ENCODE measurements at places on chromosomes 12 and 14. TPM values are rescaled to one million over a fixed set of nuclear protein-coding genes. Genes with fewer than 3 reads are reported as not detected.

- no peak for ATAC-seq
These were observed 163.5 kb upstream of the NEDD1 start for GRCh38 chr12:96743606-96744005.

DNA sequence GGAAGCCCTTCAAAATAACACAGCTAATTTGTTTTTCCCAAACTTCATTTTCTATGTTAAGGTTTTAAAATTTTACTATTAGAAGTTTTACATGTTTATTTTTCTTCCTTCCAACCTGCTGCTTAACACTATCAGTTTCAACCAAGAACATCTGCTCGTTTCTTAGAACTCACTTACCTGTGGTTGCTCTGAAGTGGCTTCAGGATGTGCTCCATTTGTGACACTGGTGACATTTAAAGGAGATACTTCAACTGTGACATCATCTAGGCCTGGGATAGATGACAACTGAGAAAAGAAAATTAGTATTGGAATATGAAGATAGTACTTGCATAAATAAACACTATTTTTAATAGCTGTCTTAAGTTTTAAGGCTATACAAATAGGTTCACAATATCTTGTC lies 17.9 kb downstream of the WASHC3 start:
- peak; percentile 90 for ATAC-seq

DNA sequence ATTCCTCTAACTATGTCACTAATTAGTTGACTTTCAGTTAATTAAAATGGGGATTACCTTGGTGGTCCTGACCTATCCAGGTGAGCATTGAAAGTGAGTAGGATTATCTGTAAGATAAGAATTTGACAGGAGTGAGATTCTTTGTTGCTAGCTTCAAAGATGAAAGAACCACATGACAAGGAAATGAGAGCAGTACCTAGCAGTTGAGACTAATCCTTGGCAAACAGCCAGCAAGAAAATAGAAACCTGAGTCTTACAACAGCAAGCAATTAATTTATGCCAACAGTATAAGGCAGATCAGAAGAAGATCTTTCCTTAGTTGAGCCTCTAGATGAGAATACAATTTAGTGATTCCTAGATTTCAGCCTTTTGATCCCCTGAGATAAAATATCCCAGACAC lies 1058.4 kb downstream of the LRFN5 start:
- no peak for ATAC-seq

DNA sequence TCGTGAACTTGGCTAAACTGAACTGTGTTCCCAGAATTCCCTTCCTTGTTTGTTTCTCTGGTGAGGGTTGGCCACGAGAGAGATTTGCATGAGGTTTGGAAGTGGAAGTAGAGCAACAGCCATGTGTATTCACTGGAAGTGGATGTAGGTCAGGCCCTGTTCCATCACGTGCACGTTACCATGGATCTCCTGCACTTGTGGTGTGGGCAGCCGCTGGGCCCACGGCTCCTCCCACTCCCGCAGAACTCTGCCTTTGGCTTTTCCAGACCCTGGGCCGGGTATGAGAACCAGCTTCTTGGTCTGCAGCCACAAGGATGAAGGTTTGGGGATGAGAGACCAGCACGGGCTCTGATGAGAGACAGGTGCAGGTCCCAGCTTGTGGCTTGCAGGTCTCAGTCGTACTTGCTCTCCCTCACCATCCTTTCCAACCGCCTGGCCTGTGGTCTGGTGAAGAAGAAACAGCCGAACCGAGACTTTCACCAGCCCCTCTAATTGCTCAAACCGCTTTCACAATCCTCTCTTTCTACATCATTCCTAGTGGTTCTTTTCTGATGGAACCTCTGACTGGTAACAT lies 94.9 kb downstream of the DUSP16 start:
- peak; percentile 63 for ATAC-seq

DNA sequence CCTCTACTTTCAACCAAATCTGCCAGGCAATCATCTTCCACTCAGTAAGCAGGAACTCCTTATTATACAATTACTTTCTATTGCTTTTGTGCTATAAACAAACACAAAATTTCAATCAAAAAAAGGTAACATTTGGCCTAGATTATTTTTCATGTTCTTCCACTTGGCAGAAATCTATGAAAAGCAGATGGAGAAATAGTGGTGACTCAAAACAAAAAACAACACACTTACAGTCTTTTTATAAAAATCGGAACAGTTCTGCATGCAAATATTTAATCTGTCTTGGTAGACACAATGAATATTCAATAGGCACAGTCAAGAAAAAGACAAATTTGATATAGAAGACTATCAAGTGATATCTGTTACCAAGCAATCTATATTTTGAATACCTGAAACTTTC lies 376.8 kb downstream of the RPS29 start:
- no peak for ATAC-seq

DNA sequence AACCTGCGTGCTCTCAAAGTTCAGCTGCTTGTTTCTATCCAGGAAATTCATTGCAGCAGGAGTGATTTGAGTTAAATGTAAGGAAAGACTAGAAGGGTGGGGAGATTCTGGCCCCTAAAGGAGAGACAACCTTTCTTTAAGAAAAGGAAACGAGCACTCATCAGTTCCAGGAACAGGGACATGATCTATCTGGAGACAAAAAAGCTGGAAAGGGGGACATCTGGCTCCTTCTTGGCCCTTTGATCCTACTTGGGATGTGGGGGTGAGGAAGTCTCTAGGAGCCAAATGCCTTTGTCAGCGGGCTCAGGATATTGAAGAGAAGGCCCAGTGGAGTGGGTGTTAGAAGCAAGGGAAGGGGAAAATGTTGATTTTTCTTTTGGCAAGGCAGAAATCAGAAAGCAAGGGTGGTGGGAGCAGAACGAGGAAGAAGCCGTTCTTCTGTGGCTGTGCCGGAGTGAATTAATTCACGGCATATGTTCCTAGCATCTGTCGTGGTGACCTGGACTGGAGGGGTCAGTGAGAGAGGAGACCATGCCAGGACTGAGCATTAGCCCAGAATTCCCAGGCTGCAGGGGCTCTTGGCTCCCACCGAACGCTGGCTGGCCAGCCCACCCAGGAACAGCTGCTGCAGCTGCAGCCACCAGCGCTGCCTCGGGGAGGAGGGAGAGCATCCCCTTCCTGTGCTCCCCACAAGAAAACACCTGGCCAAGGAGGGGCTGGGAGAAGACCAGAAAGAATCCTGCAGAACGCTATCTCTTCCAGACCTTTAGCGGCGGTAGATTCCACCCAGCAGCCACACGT lies 62.8 kb upstream of the GPATCH2L start:
- no peak for ATAC-seq

- ATAC-seq: no peak
These were observed 397.5 kb upstream of the CCDC196 start for GRCh38 chr14:66088656-66089055.

GRCh38 chr12:99553461-99553860 lies 94.1 kb upstream of the GARIN6 start:
- ATAC-seq: no peak

DNA sequence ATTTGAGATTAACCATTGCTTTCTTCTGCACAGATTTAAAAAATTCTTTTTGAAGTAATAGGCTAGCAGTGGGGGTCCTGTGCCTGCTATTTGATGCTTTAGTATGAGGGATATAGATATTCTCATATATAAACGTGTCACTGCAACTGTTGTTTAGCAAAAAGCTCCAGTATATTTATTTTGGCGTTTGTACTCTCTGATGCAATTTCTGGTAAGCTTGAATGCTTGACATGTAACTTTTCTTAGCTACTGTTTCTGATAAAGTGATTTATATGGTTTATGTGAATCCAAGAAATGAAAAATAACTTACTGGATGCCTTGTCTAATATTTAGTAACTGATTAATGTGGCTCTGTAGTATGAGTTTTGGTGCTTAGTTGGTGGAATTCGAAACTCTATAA lies 77.1 kb downstream of the TTLL5 start:
- no peak for ATAC-seq

Gene FAM181A
- total RNA-seq: not detected

GRCh38 chr14:31038521-31039166 lies 12.5 kb upstream of the STRN3 start:
- ATAC-seq: no peak

Gene FOXG1
- total RNA-seq: not detected

DNA sequence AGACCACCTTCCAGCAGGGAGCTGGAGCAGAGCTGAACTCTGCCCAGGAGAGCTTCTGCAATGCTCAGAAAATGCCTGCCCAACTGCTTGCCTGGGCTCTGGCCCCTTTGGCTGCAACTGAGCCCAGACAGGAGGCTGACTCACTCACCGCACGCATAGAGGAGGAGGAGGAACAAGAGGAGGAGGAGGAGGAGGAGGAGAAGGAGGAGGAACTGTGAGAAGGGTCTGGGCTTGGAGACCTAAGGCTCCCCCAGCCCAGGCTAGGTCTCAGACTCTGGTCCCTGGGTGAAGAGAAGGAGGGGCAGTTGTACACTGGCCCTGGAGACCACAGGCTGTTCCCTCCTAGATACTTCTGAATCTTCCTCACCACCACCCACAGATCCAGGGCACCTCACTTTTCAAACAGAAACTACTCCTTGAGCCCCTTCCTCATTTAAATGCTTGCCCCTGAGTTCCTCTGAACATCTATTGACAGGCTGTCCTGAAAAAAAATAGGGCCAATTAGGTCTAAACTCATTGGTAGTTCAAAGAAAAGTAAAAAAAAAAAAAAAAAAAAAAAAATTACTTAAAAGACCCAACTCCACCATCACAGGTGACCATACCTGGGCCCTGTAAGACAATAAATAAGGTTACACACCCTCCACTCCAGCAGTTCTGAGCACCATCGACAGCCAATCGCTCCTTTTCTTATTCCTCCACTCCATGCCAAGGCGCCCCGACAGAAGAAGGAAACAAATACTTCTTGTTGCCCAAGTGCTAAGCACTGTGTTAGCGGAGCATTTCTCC lies 674 bp downstream of the VDR start:
- ATAC-seq: peak; percentile 81

Gene MAP3K9
- total RNA-seq: 6.8 TPM

DNA sequence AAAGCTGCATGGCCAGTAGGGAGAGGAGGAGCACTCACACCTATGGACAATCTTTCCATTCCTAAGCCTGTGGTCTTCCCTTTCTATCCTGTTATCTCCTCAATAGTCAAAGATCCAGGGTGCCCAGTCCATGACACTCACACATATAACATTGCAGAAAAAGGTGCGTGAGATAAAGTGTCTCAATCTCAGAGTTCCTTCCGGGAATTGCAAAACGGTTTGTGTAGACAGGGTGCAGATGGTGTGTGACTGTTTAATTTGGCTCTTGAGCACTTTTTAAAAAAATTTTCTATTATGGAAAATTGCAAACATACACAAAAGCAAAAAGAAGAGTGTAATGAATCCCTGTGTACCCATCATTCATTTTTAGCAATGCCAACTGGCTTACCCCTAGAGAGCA lies 1493.6 kb downstream of the AACS start:
- no peak for ATAC-seq

Gene SYT1
- not detected for total RNA-seq

- no peak for ATAC-seq
These were observed 195.5 kb upstream of the KITLG start for GRCh38 chr12:88775742-88776151.
